ENCODE measurements at places on chromosomes 5 and 9.

DNA sequence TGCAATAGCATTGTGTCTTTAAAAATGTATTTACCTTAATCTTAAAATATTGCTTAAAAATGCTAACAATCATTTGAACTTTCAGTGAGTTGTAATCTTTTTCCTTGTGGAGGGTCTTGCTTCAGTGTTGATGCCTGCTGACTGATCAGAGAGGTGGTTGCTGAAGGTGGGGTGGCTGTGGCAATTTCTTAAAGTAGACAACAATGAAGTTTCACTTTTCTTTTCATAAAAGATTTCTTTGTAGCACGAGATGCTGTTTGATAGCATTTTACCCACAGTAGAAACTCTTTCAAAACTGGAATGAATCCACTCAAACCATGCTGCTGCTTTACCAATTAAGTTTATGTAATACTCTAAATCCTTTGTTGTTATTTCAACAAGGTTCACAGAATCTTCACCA lies 50.8 kb downstream of the NR3C1 start:
- peak; percentile 68 for DNase-seq

- no peak for DNase-seq
Measured at GRCh38 chr5:125011014-125011413, 264.6 kb upstream of the ZNF608 start.

DNA sequence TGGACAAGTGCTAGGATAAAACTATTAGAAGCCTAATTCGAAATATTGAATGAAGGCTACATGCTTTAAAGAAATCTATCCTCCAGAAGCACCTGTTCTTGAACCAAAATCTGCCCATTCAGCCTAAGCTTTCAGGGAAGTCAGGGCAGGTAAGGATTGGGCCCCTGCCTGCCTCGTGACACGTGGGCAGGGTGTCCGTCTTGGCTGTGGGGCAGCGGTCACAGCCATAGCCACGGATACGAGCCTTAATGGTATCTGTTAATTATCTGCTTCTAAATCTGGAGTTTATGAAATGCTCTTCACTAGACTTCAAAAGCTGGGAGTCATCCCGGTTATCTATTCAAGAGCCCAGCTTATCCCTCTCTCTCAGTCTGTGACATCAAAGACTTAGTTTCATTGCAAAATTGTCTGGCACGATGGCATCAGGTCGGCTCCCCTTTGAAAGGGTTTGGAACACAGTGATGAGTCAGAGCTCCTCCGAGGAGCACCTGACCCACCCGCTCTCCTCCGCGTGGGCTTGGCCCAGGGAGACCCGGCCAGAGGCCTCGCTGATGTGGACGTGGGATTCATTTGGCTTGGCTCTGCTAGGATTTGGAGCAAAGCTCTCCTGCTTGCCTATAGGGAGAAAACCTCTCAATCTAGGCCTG lies 135.9 kb downstream of the MACROH2A1 start:
- DNase-seq: no peak

- no peak for DNase-seq
Measured at GRCh38 chr9:89179540-89179894, 899 bp upstream of the SHC3 start.

GRCh38 chr5:96023518-96023917 lies 61.9 kb upstream of the ELL2 start:
- DNase-seq: no peak

DNA sequence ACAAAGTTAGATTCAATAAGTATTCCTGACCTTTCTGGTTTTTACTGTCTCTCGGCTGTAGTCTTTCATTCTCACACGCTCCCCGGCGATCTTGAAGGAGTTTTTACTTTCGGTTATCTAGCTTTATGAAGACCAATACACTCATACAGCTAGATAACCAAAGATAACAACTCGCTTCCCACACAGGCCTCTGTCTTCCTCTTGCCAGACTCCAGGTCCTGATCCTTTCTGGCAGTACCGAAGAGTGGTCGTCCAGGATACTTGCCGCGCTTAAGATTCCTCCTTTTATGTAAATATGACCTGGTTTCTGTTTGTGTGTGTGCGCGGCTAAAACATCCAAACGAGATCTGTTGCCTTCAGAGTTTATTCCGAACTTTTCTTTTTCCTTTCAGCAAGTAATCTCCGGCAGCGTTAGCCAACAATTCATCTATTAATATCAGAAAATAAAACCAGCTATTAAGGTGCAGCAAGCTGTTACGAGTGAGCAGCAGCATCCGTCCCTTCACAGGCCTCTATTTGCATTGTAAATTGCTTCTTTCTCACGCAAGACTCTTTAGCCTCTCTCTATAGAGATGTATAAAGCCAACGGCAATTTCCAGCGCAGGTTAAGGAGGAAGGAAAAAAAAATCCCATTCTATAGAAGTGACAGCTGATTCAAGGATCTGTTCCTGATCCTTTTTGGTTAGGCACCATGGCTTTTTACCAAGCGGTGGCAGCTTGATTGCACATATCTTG lies 216.1 kb downstream of the MEF2C start:
- no peak for DNase-seq

DNA sequence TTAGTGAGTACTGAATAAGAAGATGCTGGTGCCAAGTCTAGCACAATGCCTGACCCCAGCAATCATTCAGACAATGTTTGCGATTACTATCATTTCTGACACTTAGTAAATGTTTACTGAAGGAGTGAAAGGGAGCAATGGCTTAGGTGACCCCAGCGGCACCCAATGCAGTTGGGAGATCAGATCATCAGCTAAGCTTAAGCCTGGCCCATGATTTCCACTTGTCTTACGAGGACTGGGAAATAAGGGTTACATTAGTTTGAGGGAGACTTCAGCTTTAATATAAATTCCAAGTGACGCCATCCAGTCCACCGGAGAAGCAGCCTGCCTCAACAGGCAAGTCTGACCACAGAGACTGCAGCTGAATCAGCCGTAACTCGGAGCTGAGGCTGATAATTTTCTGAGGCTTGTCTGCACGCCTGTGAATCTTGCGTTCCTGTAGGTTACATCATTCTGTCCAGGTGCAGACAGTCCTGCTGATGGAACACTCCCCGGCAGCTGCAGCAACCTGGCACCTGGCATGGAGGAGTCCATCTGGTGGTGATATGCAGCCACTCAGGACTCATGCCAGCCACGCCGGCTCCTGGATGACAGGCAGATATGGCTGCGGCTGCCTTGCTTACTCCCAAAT lies 34.9 kb upstream of the FGF1 start:
- no peak for DNase-seq

DNA sequence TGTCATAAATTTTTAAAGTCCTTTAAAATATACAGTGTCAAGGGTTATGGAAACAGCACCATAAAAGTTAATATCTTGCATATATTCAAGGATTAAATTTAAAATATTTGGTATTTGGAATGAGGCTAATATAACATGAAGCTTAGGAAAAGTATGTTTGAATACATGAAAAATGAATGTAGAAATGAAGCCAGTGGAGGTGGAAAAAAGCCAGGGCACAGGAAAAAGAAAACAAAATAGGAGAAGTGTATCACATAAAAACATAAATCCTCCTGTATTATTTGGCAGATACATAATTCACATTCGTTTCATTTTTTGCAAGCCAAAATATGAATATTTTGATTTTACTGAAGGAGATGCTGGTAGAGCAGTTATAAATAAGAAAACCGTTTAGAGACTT lies 587.0 kb upstream of the ZNF608 start:
- DNase-seq: no peak

DNA sequence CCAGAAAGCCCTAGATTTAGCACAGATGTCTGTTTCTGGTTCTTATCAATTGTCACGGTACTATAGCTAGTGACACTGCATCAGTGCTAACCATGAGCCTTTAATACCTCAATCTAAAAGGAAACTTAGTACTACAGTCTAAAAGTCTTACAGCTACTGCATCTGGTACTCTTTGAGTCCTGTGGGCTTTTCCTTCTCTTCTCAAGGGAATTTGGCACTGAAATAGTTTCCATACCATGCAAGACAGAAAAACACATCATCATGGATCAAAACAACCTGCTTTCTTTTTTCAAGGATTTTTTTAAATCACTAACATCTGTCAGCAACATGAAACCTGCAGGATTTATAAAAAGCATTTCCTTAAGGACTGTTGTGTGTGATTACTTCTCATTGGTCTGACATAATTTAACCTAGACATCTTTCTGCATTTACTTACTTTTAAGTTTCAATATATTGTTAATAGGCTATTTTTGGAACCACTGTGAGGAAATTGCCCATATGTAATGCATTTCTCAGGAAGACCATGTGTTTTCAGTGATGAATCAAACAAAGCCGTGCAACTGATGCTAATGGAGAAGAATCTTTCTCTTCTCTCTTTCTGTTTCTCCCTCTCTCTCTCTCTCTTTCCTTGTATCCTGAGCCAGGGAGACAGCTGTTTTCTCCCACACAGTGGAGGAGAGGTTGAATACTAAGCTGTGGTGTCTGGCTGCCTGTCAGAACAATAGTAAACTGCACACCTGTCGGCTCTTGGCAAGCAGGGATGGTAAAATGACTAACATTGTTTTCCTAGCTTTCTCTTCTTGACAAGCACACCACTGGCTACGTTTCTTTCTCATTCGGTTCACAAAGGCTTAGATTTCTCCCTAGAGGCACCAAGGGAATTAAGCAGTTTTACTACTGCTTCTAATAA lies 273.4 kb downstream of the CSNK1G3 start:
- no peak for DNase-seq

DNA sequence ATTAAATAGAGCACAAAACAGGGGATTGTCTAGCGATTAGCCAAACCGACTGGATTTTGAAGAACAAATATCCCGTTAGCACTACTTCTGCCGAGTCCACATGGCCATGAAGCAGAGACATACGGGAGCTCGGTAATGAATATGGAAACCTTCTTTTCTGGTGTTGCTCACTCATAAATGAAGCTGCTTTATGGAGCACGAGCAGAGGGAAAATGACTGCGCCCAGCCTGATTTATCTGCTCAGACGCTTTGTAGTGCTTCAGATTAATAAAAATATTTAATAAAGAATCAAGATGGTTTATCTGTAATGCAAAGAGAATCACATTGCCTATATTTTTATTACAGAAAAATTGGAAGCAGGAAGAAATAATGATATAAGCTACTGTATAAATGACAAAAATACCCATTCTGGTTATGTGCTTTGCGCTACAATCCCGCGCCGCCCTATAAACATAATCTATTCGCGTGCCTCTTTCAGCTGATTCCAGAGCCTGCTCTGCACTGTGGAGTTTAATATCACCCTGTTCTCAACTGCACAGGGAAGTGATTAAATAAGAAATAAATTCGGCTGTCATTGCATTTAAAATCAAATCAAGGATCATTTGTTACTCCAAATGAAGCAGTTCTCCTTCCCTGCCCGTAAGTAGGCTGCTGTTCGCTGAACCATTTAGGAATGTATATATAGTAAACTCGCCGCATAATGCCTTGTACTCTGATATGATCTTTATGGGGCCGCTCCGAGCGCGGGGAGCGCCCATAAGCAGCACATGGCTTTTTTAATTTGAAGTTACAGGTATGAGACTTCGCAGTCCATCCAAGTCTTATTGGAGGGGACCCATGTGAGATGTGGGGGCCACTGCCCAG lies 22.3 kb upstream of the UBAC1 start:
- no peak for DNase-seq

- no peak for DNase-seq
Measured at GRCh38 chr9:684054-684890, 157.2 kb upstream of the DMRT1 start.
